ENCODE measurements at places on chromosomes 1 and 21.

DNA sequence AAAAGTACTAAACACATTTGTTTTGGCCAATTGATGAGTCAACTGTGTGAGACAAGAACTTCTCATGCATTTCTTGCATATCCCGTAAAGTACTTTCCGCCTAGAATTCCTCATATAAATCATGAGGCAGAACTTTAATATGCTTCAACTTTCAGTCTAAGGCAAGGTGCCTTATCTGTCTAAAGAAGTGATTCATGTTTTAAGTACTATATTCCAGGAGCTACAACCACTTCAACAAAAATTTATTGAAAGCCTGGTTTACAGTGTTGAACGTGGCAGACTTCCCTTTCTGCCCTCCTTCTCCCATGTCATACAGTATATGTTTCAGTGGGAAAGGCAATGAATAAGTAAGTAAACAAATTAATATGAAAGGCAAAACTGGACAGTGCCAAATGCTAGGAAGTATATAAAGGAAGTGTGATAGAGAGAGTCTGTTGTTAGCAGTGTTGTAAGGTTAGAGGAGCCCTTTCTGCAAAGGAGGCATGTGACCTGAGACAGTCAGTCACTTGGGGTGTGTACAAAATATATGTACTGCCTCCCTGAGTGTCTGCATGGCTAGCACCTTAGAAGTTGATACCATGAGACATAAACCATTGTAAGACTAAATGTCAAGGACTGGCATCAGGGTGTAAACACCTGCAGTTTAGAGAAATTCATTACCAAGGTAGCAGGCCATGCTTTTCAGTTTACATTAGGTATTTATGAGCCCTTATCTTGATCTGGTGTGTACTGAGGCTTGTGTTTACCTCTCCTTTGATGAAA, 362.2 kb downstream of the SRGAP2C start:
- no peak for DNase-seq

DNA sequence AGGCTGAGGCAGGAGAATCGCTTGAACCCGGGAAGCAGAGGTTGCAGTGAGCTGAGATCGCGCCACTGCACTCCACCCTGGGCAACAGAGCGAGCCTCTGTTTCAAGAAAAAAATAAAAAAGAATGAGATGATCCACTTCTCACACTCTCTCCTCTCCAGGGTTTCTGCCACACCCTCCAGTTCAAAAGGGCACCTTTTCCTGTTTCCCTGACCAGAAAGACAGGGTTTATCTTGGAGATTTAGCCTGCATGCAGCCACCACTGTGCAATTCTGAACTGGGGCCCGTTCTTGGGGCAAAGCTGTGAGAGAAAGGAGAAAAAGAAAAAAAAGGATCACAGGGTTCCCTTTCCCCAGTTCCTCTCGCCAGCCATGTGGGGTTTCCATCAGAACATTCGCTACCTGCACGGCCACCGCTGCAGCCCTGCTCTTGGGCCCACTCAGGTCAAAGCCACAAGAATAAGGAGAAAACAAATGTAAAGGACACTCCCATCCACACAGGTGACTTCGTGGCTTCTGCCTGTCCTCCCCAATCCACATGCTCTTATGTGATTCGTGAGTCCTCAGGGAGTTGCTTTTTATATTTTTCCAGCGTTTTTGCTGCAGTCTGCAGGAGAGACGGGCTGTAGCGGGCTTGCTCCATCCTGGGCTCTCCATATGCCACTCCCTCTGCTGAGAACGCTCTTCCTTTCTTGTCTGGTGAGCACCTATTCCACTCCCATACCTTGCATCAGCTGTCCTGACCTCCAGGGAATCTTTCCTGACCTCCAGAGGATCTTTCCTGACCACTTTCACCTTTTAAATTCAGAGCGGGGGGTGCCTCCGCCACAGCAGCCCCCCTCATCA, 26.4 kb downstream of the GNG4 start:
- DNase-seq, result no peak

- no peak for DNase-seq
These were observed 218.8 kb upstream of the CAMK1G start for GRCh38 chr1:209364716-209365115.

DNA sequence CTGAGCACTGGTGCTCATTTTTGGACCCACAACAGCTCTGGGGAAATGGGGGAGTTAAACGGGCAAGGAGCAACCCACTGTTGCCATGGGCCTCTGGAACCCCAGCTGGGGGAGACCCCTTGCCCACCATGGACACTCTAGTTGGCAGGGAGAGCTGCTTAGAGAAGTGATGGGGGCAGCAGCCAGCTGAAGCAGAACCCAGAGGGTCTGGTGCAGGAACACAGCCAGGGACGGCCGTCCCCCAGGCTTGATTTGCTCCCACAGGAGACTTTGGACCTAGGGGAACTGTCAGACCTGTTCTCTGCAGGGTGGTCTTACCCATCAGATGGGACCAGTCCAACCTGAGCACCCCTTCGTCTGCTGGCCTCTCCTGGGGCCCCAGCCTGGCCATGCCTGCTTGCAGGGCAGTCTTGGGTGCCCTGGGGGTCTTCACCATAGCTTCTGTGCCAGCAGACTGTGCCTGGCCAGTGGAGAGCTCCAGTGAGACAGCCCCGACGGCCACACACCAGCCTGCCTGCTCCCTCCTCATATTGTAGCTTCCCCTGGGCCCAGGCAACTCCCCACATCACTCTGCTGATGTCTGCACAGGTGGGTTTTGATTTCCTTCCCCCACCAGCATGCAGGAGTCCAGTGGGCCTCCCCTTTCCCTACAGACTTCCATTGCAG, 11.3 kb downstream of the SPATC1L start:
- no peak for DNase-seq

GRCh38 chr1:86169625-86170024, 13.1 kb upstream of the COL24A1 start:
- no peak for DNase-seq
